NCI-H1930 (cell line): ENCODE measurements at places on chromosomes 16 and 17.
A peak's percentile ranks its signal among the peaks of the same experiment; 100 is the strongest.

- DNase-seq: no peak
Observed at GRCh38 chr17:61490540-61490975, 38.3 kb downstream of the TBX4 start.

DNA sequence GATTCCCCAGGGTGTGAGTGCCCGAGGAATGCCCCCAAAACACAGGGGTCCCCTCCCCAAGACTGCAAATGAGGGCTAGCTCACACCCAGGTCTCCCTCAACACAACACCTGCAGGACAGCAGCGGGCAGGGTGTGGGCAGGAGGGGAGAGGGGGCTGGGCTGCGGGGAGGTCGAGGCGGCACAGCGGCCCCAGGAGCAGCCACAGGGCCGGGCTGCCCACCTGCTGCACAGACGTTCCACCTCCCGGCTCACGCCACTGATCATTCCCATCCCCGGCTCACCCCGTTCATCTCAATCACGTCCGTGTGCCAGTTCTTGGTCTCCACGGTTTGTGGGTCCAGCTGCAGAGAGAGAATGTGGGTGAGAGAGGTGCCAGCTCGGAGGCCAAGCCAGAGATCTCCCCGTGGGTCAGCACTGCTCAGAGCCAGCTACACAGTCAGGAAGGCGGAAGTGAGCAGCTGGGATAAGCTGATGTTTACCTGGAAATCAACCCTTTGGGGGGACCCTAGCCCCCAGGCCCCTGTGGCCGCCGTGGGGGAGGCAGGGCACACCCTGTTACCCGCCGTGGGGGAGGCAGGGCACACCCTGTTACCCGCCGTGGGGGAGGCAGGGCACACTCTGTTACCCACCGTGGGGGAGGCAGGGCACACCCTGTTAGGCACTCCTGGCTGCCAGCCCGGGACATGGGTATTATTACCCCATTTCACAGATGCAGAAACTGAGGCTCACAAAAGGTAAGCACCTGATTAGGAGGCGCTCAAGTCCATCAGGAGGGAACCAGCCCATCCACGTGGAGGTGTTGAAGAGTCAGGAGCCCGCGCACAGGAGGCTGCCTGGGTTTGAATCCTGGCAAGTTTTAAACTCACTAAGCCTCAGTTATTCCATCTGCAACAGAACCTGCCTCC, 16.1 kb downstream of the TIMM22 start:
- DNase-seq: no peak

DNA sequence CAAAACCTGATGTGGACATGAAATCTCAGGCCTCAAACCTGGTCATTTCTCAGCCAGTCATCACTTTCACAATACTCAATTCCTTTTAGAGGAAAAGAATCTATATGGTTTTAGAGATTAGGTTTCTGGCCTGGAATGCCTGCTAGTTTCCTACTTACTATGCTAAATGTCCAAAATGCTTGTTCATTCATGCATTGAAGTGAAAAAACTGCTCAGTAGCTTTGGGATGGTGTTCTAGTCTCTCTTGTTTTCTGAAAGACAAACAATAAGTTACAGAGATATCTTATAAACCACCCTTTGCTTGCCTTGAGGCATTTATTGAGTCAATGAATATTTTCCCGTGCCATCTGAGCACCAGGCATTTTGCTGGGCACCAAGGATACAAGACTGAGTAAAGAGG, 1146.5 kb upstream of the GOT2 start:
- no peak for DNase-seq

DNA sequence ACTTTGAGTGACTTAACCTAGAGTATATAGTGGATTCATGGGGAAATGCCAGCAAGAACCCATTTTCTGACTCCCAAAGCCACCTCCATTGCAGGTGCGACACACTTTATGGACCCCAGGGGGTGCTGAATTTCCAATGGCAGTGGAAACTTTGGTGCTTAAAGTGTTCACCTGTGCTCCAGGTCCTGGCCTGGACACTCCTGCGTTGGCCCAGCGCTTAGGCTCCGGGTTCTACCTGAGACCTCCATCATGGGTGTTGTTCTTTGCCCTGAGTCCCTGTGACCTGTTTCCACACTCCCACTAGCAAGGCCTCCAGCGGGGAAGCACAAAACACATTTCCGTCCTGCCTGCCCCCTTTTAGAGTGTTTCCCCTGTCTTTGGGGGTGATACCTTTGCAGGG, 3.0 kb downstream of the CCNF start:
- DNase-seq: no peak

DNA sequence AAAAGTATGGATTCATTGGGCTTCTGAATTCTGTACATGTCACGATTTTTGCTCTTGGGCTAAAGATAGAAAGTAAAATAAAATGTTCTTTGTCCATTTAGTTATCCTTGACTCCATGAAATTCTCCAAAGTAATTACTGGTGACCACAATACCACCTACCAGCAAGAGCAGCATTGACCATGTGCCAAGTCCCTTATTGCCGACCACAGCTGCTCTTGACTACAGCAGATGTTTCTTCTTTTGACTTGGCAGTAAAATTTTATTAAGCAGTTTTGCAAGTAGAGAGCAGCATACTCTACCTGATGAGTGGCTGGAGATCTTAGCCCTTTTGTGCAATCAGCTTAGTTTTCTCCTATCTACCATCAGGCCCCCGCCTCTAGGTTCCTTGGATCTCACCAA, 152.2 kb upstream of the TBX2 start:
- no peak for DNase-seq

DNA sequence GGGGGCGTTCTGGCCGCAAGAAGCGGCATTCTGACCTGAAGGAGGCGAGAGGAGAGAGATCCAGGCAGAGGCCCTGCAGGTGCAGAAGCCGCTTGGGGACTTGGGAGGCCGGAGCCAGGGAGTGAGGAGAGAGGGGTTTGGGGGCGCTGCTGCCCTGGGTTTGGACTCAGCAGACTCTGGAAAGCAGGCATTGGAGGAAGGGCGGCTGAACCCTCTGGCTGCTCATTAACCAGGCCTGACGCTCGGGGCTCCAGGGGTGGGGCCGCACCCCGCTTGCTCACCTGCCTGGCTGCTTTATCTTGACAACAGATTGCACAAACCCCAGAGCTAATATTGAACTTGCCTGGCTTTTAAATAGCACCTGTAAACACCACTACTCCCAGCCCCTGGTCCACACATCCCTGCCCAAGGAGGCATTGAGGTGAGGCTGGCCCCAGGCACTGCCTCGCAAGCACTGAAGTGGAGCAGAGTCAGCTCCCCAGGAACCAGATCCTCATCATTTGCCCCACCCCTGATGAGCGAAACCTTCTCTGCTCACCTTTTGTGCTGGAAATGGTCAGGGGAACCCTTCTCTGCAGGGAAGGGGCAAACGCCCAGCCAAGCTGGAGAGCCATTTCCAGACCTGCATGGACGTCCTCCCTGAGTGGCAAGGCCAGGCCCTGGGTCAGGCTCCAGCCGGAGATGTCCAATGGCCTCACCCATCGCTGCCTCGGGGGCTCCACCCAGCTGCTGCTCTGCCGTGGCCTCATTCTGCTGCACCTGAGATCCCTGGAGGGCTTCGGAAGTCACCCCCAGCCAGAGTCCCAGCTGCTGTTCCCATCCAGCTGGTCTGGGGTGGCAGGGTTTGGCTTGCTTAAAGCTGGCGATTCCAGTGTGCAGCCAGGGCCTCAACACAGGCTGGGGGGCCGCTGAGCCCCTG, 190.2 kb upstream of the GSE1 start:
- no peak for DNase-seq

DNA sequence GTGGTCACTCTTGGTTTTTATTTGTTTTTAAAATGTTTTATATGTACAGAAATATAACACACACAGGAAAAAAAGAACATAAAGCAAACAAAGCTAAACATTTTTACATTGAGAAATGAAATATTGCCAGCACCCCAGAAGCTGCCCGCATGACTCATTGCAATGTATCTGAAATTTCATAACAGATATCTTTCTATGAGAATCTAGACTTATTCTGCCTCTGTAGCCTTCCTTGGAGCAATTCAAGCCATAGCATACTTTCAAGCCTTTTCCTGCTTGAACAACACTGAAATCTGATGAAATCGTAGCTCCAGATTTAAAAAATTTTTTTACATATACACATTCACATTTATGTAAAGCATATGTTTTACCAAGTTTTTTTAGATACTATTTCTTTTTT, 86.9 kb downstream of the RBBP6 start:
- DNase-seq: no peak

- DNase-seq: no peak
Observed at GRCh38 chr17:63910096-63910495, 962 bp downstream of the CSHL1 start.

DNA sequence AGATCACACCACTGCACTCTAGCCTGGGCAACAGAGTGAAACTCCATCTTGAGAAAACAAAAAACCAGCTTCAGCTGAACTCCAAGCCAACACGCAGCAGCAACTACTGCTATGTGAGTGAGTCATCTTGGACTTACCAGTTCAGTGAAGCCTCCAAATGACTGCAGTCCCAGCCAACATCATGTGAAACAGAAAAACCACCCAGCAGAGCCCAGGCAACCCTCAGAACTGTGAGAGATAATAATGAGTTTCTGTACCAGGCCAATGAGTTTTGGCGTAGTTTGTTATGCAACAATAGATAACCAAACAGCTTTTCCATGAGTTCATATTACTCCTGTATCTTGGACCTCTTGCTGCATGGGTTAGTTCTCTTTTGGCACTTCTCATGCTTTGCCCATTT, 23.3 kb downstream of the PHF12 start:
- no peak for DNase-seq

- no peak for DNase-seq
Observed at GRCh38 chr17:67830440-67830839, 5.1 kb downstream of the BPTF start.

- peak; percentile 60 for DNase-seq
Observed at GRCh38 chr17:18158022-18158600, 25.5 kb upstream of the ALKBH5 start.

- DNase-seq: no peak
Observed at GRCh38 chr17:66461343-66461995, 159.1 kb downstream of the PRKCA start.

GRCh38 chr17:83122834-83123233, 43.4 kb downstream of the METRNL start:
- no peak for DNase-seq

DNA sequence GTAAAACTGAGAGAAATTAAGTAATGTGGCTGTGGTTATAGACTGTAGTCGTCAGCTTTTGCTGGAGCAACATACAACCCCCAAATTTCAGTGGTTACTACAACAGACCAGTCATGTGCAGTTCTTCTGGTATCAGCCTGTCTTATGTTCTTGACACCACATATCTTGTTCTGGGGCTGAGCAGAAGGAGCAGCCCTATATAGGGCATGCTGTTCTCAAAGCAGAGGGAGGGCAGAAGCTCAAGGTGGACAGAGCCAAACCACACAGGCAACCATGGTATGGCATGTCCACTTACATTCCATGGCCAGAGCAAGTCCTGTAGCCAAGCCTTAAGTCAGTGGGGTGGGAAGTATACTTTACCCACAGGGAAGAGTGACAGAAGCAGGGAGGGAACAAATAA, 7.7 kb downstream of the PRKAR1A start:
- DNase-seq: no peak

DNA sequence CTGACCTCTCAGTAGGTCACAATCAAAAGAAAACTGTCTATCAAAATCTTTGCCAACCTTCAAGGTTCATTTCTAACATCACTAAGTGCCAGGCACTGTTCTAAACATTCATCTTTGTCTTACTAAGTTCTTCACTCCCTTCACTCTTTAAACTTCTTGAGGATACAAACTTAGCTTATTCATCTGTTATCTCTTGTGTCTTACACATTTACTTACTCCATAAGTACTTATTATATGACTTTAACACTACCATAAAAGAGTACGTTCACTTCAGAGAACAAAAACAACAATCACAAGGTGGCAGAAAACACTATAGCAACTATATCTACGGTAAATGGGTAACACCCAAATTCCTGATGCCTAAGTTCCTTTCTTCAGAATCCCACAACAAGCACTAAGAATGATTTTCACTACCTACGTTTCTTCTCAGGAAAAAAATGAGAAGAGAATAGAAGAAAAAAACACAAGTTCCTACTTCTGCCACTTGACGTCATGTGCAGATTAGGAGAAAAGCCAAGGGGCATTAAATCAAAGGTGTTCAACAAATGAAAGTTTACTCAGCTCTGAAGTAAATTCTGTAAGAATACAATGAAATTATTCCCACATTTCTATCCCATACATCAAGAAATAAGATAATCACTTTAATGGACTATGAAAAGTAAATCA, 29.2 kb downstream of the KANSL1 start:
- DNase-seq: no peak

GRCh38 chr16:23505180-23505665, 5.1 kb downstream of the GGA2 start:
- no peak for DNase-seq

DNA sequence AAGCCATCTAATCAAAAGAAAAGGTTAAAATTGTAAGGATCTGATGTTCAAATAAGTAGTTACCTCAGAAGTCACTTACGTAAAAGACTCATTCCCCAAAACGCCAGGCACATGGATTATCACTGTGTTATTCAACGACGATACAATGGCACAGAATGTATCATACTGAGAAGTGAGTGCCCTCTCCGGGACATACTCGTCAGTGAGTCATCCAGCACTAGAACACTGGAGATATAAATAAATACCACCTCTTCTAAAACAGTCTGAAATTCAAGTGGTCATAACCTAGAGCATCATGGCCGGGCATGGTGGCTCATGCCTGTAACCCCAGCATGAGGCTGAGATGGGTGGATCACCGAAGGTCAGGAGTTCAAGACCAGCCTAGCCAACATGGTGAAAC, 24.9 kb downstream of the USP31 start:
- DNase-seq: no peak

GRCh38 chr17:43817826-43818225, 15.1 kb downstream of the MPP3 start:
- DNase-seq: no peak

DNA sequence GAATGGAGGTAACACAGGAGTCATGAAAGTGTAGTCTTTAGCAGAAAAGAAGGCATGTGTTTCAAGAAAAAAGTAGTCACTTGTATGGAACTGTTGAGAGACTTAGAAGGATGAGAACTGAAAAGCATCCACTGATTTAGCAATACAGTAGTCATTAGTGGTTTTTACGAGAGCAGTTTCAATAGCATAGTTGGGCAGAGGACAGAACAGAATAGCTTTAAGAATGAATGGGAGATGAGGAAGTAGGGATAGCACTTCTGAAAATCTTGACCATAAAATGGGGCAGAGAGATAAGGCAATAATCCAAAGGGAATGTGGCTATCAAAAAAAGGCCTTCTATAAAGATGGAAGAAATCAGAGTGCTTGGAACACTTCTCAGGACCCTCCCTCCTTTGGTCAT, 64.8 kb upstream of the C17orf78 start:
- no peak for DNase-seq
